ENCODE measurements at places on chromosomes 3 and 15. TPM values are rescaled to one million over a fixed set of nuclear protein-coding genes. Genes with fewer than 3 reads are reported as not detected.

- peaks cover 6% of the 10 kb centered on the region for H3K36me3 ChIP-seq
- H3K27ac ChIP-seq: no peak overlapping the region
- H3K27me3 ChIP-seq: no peaks in the 10 kb centered on the region
- no peak for DNase-seq
- H3K4me3 ChIP-seq: no peak overlapping the region
Observed at GRCh38 chr3:188339410-188340295, 185.7 kb downstream of the LPP start.

- H3K4me1 ChIP-seq: no peaks in the 10 kb centered on the region
- H3K36me3 ChIP-seq: no peaks in the 10 kb centered on the region
- no peak overlapping the region for H3K27ac ChIP-seq
- no peaks in the 10 kb centered on the region for H3K27me3 ChIP-seq
Observed at GRCh38 chr15:60155661-60156060, 151.6 kb downstream of the FOXB1 start.

DNA sequence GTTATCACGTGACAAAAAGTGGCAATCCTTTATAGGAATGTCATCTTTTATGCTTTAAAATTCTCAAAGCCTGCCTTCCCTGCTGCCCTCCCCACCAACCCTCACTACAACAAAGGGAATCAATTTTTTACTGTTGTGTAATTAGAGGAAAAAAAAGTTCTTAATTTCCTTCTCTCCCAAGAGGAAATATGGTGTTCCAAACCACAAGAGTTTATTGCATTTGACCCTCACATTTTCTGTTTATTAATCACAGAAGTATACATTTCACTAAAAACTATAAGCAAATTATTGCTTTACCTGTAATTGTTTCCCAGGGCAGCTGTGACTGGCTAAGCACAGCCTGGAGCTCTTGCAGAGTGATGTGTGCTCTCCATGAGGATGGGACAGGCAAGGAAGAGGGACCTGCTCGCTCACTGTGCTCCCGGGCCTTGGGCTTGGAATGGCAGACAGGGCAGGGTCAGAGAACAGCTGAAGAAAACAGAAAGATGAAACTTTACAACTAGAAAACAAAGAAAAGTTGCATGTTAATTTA lies 31.3 kb upstream of the ATP10A start:
- no peak overlapping the region for H3K4me3 ChIP-seq

DNA sequence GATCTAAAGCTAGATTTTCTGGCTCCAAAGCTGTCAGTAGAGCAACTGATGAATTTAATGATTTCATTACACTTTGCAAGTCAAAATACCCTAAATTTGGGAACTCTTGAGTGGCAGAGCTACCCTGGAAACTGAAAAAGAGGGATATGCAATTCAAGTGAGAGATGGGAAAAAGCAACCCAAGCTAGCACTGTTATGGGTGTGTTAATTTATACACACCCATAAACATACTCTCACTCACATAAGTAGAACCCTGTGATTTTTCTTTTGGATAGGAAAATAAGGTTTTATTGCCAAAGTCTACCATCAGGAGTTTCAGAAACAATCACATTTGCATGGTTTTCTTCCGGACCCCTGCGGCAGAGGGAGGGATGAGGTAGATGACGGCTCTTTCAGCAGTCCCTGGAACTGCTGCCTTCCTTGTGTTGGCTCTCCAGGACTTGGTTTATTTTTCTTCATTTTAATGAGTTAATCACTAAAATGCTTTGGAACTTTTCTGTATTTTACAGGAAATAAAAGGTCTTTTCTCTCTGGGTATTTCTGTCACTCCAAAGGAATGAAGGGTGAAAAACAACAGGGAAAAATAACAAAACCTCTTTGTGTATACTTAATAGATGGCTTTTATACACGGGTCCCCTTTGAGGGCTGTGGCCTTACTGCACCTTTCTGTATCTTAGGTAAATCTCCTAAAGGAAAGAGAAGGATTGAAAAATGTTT lies 63.8 kb downstream of the TTC23 start:
- H3K4me3 ChIP-seq: no peak overlapping the region
- H3K4me1 ChIP-seq: peaks cover 16% of the 10 kb centered on the region
- peaks cover 2% of the 10 kb centered on the region for H3K27me3 ChIP-seq

- no peak for DNase-seq
- H3K36me3 ChIP-seq: peaks cover 10% of the 10 kb centered on the region
- peaks cover 2% of the 10 kb centered on the region for H3K27me3 ChIP-seq
- H3K4me1 ChIP-seq: peaks cover 6% of the 10 kb centered on the region
- no peak overlapping the region for H3K4me3 ChIP-seq
- H3K27ac ChIP-seq: no peak overlapping the region
Observed at GRCh38 chr3:113981803-113982202, 34.0 kb downstream of the ZDHHC23 start.

DNA sequence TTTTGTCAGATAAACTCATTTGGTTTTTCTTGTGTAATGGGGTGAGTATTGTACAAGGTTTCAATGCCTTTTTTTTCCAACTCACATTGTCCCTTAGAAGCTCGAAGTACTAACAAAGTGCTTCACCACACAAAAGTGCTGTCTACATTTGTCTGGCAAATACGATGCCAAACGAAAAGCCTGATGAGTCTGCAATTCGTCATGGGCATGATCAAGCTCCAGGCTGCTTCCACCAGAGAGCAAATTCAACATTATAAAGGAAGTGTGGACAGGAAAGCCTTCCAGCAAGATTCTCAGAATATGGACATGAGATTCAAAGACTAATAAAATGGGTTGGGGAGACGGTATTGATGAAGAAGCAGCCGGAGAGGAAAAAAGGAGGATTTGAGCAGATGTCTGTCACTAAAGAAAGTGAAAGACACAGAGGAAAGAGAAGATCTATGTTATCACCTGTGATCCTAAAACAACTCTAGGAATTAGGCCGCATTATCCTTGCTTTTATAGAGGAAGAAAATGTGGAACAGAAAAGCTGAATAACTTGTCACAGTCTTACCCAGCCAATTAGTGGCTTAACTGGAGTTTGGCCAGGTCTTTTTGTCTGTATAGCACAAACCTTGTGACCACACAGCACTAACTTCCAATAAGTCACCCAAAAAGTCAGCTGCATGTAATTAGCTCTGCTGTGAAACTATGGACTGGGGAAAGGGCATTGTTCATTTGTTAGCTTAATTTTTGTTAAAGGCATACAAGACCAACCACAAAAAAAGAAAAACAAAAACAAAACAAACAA lies 494.8 kb downstream of the FHIT start:
- no peak overlapping the region for H3K27ac ChIP-seq
- H3K4me1 ChIP-seq: peaks cover 34% of the 10 kb centered on the region
- no peak overlapping the region for H3K4me3 ChIP-seq
- no peak for DNase-seq
- H3K27me3 ChIP-seq: peaks cover 3% of the 10 kb centered on the region

DNA sequence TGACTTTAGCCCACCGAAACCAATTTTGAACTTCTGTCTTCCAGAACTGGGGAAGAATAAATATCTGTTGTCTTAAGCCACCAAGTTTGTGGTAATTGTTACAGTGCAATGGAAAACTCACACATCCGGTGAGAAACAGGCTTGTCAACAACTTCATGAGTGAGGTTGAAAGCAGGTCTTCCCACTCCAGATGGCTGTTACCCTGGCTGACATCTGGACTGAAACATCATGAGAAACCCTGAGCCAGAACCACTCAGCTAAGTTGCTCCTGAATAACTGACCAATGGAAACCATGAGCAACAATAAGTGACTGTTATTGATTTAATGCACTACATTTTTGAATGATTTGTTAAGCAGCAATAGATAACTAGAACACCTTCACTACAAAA lies 10.3 kb downstream of the ACSBG1 start:
- DNase-seq: no peak
- H3K4me3 ChIP-seq: no peak overlapping the region
- H3K36me3 ChIP-seq: no peaks in the 10 kb centered on the region

- DNase-seq: no peak
- H3K27ac ChIP-seq: no peak overlapping the region
- peaks cover 7% of the 10 kb centered on the region for H3K4me1 ChIP-seq
- H3K36me3 ChIP-seq: no peaks in the 10 kb centered on the region
- peaks cover 1% of the 10 kb centered on the region for H3K27me3 ChIP-seq
- no peak overlapping the region for H3K4me3 ChIP-seq
Observed at GRCh38 chr15:73352082-73352481, 16.7 kb downstream of the HCN4 start.

DNA sequence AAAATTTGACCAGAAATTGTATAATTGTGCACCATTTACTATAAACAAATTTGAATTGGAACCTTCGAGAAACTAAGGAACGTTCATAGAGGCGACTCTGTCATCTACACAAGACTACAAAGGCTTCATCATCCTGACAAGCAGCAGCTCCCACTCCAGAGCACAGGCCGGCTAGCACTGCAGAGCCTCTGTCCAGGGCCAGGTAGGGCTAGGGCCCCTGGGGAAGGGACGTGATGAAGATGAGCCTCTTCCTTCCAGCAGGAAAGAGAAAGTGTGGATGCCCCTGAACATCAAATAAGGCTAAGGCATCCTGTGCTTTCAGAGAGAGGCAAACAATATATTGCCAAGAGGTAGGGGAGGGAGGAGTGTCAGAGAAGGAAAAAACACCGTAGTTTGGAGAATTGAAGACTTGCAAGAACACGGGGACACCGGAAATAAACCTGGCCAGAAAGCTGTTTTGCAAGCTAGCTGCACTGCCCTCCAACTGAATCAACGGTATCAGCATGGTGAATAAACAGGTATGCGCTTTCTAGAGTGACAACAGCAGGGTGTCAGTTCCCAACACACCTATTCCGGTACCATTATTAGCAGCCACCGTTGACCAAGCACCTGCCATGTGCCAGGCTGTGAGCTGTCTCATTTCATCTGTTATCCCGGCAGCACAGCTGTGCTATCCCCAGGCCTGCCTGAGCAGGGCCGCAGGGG lies 12.4 kb downstream of the XXYLT1 start:
- peak overlapping the region; percentile 59 for H3K4me3 ChIP-seq
- H3K27ac ChIP-seq: peak overlapping the region; percentile 64
- H3K27me3 ChIP-seq: peaks cover 3% of the 10 kb centered on the region

DNA sequence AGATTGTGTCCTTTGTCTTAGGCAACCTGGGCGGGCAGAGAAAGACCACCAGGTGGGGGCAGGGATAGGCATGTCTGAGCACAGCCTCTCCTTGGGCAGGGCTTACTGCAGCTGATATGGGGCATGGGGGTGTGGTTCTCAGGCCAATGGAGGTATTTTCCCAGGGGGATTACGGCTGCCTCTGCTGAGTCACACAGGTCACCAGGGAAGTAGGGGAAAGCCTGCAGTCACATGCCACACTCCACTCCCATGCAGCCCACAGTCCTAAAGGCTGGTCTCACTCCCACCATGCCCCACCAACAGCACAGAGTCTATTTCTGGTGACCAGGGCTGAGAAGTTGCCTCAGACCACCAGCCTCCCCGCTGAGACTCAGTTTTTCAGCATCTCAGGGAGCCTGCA lies 466.4 kb downstream of the DIPK2A start:
- H3K27ac ChIP-seq: no peak overlapping the region
- H3K4me1 ChIP-seq: no peaks in the 10 kb centered on the region
- no peak overlapping the region for H3K4me3 ChIP-seq
- no peaks in the 10 kb centered on the region for H3K36me3 ChIP-seq
- H3K27me3 ChIP-seq: no peaks in the 10 kb centered on the region

GRCh38 chr15:40955930-40956540 lies 2.8 kb downstream of the CHAC1 start:
- DNase-seq: no peak
- peaks cover 16% of the 10 kb centered on the region for H3K36me3 ChIP-seq
- no peak overlapping the region for H3K4me3 ChIP-seq
- peak overlapping the region; percentile 4 for H3K27ac ChIP-seq
- H3K4me1 ChIP-seq: peaks cover 34% of the 10 kb centered on the region
- peaks cover 13% of the 10 kb centered on the region for H3K27me3 ChIP-seq

- no peaks in the 10 kb centered on the region for H3K36me3 ChIP-seq
- no peak overlapping the region for H3K27ac ChIP-seq
- H3K4me3 ChIP-seq: no peak overlapping the region
- no peak for DNase-seq
- H3K4me1 ChIP-seq: peaks cover 3% of the 10 kb centered on the region
Observed at GRCh38 chr3:173865900-173866498, 468.5 kb downstream of the NLGN1 start.

GRCh38 chr15:76865548-76865991 lies 39.6 kb downstream of the SCAPER start:
- H3K36me3 ChIP-seq: no peaks in the 10 kb centered on the region
- H3K27me3 ChIP-seq: peaks cover 2% of the 10 kb centered on the region
- DNase-seq: no peak
- no peak overlapping the region for H3K27ac ChIP-seq
- no peak overlapping the region for H3K4me3 ChIP-seq

GRCh38 chr3:99678896-99679295 lies 40.5 kb downstream of the COL8A1 start:
- H3K4me1 ChIP-seq: no peaks in the 10 kb centered on the region
- H3K4me3 ChIP-seq: no peak overlapping the region
- DNase-seq: no peak

GRCh38 chr15:58357529-58358476 lies 74.0 kb upstream of the LIPC start:
- no peak overlapping the region for H3K27ac ChIP-seq
- H3K36me3 ChIP-seq: no peaks in the 10 kb centered on the region
- no peak for DNase-seq
- H3K4me3 ChIP-seq: no peak overlapping the region

DNA sequence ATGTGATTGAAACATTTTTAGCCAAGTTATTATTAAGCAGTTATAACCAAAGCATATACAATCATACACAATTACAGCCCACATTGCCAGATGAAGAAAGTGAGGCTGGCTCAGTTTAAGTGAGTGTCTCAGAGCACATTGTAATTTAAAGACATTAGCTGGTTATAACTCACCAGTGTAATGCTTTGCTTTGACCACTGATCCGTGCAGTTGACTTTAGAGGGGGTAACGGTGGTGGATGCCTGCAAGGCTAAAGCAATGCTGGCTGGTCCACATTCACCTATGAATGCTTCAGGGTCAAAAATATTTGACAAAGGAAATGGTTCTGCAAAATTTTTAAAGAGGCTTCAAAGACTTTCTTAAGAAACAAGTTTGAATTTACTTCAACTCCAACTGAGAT lies 1.2 kb downstream of the C3orf85 start:
- no peak overlapping the region for H3K27ac ChIP-seq
- peaks cover 6% of the 10 kb centered on the region for H3K4me1 ChIP-seq
- no peak overlapping the region for H3K4me3 ChIP-seq
- H3K27me3 ChIP-seq: no peaks in the 10 kb centered on the region

The CYP8B1 gene
- not detected for total RNA-seq

The ECE2 gene
- total RNA-seq: not detected

The FETUB gene
- not detected for total RNA-seq

The MYL3 gene
- not detected for total RNA-seq

The ARPIN gene
- 13.3 TPM for total RNA-seq

The PLA2G4D gene
- total RNA-seq: not detected

The ROPN1 gene
- not detected for total RNA-seq

The CGNL1 gene
- total RNA-seq: 238 TPM

The ZXDC gene
- total RNA-seq: 25.4 TPM

The TM4SF18 gene
- total RNA-seq: 57.4 TPM
